B cell (primary cell): ENCODE measurements at places on chromosomes 16 and 17.
A peak's percentile ranks its signal among the peaks of the same experiment; 100 is the strongest.

- DNase-seq: no peak
These were observed 557 bp upstream of the LUC7L start for GRCh38 chr16:229731-230281.

- DNase-seq: peak; percentile 74
These were observed 1.2 kb downstream of the PCGF2 start for GRCh38 chr17:38746849-38747462.

GRCh38 chr16:23410176-23410575 lies 42.8 kb downstream of the COG7 start:
- DNase-seq: no peak

GRCh38 chr17:27666831-27667560 lies 36.0 kb downstream of the LGALS9 start:
- no peak for DNase-seq
